ENCODE measurements at places on chromosomes 7 and 10.

DNA sequence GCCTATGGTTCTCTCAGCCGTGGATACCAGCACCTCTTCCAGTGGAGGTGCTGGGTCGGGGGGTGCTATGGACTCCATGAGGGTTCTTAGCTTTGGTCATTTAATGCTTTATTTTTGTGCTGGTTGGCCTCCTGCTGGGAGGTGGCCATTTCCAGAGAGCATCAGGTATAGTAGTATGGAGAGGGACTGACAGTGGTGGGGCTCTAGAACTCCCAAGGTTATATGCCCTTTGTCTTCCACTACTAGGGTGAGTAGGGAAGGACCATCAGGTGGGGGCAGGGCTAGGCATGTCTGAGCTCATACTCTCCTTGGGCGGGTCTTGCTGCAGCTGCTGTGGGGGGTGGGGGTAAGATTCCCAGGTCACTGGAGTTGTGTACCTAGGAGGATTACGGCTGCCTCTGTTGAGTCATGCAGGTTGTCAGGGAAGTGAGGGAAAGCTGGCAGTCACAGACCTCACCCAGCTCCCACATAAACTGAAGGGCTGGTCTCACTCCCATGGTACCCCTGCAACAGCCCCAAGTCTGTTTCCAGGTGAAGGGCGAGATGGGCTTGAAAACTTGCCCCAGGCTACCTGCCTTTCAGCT, 763.2 kb upstream of the LRRTM3 start:
- no peak for DNase-seq

GRCh38 chr7:23598296-23598695, 1.1 kb downstream of the CCDC126 start:
- DNase-seq, result no peak

DNA sequence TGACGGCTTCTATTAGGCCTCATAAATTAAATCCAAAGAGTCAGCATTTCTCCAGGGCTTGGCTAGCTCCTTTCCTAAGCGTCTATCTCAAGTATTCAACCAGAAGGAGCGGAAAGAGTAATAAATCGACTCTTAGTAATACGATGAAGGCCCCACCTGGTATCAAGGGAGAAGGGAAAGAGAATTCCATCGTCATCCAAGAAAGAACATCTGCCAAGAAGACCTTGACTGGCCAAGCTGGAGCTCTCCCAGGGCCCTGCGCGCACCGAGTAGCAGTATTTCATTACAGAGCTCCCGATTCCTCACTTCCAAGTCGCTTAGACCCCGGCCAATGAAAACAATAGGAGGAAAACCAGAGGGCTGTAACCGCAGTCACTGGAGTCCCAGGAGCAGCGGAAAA, 178.0 kb upstream of the FRMD4A start:
- DNase-seq, result no peak

DNA sequence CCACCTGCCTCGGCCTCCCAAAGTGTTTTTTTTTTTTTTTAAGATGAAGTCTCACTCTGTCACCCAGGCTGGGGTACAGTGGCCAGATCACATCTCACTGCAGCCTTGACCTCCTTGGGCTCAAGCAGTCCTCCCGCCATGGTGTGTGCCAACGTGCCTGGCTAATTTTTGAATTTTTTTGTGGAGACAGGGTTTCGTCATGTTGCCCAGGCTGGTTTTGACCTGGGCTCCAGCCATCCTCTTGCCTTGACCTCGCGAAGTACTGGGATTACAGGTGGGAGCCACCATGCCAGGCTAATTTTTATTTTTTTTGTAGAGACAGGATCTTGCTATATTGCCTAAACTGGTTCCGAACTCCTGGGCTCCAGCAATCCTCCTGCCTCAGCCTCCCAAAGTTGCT, 9.0 kb upstream of the MLXIPL start:
- DNase-seq, result no peak

DNA sequence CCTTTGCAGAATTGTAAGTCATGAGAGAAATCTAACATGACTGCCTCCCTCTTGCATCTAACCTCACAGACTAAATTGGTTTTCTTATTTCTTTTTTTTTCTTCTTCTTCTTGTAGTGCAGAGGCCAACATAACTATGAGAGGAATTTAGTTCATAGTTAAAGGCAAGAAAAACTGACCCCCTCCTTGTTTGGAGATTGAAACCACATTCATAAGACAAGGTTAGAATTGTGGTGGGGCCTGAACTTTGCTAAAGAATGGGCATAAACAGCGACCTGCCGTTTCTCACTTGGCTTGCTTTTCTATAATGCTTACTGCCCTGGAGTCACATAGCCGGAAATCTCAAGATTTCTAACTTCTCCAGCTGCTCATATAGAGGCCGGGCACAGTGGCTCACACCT, 2.4 kb upstream of the POLM start:
- DNase-seq, result no peak

GRCh38 chr10:103775776-103776175, 79.6 kb downstream of the SH3PXD2A start:
- no peak for DNase-seq

DNA sequence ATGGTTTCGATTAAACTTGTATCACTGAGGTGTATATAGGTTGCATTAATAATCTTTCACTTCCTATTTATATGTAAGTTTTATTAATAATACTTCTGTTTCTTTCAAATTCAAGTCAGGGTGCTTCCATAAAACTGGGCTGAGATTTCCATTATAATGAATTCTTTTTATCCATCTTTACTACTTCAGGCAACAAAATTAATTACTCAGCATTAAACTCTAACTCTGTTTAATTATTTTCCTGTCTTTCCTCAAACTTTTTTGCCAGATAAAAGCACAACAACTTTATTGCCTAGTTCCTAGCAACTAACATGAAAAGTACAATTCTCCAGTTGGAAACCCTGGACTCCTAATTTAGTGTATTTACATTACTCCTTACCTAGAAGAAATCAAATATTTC, 3.0 kb upstream of the MINDY3 start:
- no peak for DNase-seq

- DNase-seq, result no peak
Observed at GRCh38 chr10:38027986-38028385, 17.5 kb downstream of the ZNF33A start.
